ENCODE measurements at places on chromosomes 2 and 18.

DNA sequence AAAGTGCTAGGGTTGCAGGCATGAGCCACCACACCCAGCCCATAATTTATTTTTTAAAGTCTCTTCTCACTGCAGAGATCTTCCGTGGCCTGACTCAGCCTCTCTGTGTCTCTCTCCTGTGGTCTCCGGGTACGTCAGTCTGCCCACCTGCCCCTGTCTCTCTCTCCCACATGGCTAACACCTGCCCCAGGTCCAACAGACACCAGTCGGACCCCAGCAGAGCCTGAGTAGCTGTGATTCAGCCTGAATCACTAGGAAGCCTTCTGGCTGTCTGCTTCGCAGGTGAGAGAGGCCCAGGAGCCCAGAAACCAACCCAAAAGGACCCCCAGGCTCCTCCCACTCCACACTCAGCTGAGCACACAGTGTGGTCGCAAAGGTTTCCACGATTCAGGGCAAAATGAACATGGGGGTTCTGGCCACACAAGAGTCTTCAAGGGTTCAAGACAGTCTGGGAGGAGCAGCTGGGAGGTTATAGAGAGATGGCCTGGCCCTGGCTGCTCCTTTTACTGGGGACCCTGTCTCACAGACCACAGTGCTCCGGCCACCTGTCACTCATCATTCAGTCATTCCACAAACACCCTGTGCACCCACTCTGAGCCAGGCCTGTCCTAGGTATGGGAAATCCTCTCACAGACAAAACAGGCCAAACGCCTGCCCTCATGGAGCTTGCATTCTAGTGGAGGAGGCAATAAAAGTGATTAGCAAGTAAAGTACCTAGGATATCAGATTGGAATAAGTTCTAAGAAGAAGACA is 8.6 kb downstream of the RUFY4 start:
- DNase-seq: no peak

DNA sequence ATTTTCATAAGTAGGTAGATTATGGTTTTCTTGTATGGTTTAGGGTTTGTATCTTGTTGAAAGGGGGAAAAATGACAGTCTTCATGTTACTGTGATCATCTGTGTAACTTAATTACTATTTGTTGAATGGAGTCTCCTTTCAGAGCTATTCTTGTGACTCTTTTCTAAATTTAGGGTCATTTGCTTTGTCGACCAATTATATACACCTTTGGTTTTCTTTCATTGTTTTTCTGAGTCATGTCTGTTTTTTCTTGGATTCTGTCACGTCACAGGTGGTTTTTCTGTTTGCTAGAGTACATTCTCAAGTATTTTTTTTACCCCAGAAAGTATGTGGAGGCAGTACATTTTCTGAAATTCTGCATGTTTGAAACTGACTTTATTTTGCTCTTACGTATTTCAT is 43.8 kb upstream of the DYSF start:
- no peak for DNase-seq

GRCh38 chr2:223922308-223922707 is 22.8 kb downstream of the WDFY1 start:
- DNase-seq: no peak

DNA sequence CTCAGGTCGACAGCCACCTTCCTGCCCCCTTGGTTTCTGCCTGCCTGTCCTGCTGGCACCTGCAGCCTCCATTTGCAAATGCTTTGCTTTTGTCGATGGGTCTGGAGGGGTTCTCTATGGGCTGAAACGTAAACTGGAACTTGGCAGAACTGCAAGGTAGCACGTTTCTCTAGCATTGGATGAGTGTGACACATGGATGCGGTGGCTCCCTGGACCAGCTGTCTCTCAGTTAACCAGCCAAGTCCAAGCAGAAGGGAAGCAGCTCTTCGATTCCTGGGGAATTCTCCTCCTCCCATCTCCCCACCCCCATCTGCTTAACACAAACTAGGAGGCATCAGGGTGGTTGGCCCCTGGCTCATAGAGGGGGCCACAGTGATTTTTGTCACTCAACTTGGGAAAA is 57.3 kb downstream of the ITGB1BP1 start:
- DNase-seq: no peak

DNA sequence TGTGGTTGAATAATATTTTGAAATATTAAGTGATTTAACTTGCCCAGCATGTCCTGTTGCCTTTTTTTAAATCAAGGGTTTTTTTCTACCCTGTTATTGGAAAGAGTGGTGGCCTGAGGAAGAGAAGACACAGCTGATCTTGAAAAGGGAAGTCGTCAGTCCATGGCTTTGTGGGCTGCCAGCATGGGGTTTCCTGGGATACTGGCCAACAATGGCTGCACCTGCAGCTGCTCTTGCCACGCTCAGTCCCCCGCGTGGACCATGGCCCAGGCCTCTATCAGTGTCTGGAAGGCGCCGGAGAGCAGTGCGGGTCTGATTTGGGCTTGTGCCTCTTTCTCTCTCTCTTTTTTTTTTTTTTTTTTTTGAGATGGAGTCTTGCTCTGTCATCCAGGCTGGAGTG is 99.3 kb downstream of the ASB1 start:
- no peak for DNase-seq

- no peak for DNase-seq
Measured at GRCh38 chr2:151189125-151189524, 72.5 kb downstream of the RBM43 start.

GRCh38 chr2:199589306-199589705 is 131.6 kb upstream of the SATB2 start:
- DNase-seq: no peak

DNA sequence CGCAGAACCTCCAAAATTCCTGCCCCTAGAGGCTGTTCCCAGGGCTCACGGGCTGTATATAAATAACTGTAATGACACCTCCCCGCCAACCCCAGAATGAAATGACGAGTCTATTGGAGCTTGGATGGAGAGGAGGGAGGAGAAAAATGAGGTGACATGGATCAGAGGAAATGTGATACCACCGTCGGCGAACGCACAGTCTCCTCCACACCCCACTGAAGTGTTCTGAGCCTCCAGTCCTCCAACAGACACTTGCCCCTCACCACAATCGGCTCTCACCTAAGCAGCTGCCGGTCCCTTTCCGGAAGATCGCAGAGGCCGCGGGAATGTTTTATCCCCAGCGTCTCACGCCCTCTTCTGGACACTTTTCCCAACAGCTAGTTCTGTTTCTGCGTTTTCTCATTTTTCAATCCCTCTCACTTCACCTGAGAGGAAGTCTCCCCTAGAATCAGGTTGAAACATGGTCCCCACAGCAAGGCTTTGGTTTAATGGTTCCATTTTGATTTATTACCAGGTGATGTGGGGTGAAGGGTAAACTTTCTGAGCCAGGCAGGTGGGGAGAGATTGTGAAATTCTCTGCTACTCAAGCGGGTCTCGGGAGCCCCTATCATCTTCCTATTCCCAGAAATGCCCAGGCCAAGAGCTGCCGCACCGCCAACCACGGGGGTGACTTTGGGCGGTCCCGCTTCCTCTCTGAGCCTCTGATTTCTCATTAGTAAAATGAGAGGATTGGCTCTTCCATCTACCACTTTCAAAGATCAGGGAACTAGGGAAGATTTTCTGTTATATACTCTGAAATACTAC is 9.1 kb upstream of the MYO5B start:
- DNase-seq: no peak

GRCh38 chr2:65377556-65378192 is 54.7 kb downstream of the SPRED2 start:
- no peak for DNase-seq

GRCh38 chr2:227939271-227940027 is 68.0 kb downstream of the DAW1 start:
- no peak for DNase-seq

DNA sequence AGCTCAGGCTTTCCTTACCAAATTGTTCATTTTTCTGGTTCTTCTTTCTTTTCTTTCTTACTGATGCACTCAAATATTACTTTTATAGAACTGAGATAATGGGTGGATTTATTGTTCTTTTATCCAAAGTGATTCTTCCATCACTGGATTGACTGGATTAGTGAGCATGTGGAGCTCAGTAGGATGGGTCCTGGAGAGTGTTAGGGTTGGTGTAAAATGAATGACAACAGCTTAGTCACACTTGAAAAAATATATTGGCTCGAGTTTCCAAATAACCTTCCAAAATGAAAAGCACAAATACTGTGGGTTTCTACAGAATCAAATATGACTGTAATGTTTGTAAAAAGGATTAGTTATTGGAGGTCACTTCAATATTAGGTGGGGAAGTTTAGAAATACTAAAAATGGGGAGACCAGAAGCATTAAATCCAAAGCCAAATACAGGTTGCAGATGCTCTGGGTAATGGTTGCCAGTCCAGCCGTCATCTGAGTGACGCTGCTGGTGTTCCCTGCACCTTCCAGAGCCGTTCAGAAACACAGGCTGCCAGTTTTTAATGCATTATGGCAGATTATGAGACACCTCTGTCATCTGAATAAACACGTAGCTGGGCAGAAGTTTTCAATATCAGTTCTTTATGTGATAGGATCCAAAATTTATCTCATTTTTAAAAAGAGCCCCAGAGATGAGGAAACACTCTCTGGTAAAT is 294.8 kb upstream of the NRP2 start:
- no peak for DNase-seq

- DNase-seq: no peak
Measured at GRCh38 chr2:20110876-20111275, 59.4 kb upstream of the LAPTM4A start.

GRCh38 chr18:13587001-13587400 is 139.4 kb downstream of the FAM210A start:
- no peak for DNase-seq

- DNase-seq: no peak
Measured at GRCh38 chr2:42904576-42904876, 112.1 kb upstream of the HAAO start.

DNA sequence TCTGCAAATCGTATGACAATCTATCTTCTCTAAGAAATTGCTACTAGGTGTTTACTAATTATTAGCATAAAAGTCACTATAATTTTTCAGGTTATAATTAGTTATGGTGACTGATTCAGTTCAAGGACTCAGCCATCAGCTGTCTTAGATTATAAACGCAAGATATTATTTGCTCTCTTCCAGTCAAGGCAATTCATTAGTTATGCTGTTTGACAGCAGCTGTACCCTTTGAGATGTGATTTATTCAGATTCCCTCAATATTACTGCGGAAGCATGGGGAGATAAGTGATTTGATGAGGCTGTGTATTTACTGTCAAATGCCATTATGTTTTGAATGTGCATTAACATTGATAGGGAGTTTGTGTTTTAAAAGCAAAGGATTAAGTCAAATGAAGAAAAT is 558.9 kb upstream of the FSIP2 start:
- no peak for DNase-seq

DNA sequence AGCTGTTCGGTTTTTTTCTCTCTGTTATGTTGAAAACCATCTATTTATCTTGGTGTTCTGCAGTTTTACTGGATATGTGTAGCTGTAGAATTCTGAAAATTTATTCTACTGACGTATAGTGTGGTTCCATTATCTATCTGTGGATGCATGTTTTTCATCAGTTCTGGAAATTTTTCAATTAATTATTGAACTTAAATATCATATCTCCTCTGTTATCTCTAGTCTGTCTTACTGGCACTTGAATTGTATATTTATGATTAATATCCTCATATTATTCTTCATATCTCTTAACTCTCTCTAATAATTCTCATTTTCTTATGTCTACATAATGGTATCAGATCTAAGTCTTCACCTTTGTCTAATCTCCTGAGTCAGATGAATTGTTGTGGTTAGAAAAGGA is 501.7 kb downstream of the STK39 start:
- DNase-seq: no peak

DNA sequence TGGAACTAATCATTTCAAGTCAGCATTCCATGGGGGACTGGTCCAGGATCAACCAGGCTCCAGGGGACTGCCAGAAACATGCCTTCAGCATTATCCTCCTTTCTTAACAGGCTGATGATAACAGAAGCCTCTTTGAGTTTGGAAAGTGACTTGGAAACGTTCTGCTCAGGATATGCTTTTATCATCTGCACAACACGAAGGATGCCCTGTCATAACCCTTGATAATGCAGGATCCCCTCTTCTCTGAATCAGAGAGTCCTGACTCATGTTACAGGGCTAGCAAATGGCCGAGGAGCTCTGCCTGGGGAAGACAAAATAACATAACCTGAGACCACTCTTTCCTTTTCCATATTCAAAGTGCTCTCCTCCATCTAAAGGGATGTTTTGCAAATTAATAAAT is 6.7 kb downstream of the SCYGR3 start:
- no peak for DNase-seq

GRCh38 chr18:54117853-54118773 is 106.4 kb downstream of the MBD2 start:
- DNase-seq: no peak

DNA sequence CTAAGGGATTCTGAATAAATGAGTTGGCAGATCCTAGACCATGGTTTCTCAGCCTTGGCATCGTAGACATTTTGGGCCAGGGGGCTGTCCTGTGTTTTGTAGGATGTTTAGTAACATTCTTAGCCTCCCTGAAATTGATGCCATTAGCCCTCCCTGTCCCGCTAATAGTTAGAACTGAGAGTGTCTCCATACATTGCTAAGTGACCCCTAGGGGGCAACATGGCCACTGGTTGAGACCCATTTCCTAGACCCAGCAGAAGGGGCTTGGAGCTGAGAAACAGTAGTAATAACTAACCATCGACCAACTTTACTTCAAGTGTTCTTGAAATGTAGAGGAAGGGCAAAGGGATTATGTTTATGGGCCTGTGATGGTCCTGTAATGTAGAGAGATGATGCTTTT is 40.8 kb downstream of the KCMF1 start:
- no peak for DNase-seq

GRCh38 chr2:215535125-215535668 is 99.3 kb upstream of the FN1 start:
- no peak for DNase-seq

DNA sequence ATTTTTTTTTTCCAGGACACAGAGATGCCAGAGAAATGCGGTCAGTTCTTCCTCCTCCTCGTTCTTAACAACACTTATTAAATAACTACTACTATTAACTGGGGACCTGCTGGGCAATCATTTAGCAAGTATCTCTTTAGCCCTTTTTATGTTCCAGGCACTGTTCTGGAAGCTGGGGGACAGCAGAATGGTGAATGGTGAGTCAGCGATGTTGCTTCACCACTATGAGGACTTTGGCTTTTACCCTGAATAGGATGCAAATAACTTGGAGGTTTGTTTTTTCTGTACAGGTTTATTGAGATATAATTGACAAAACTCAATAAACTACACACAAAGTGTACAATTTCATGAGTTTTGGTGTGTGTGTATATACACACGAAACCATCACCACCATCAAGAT is 179.9 kb upstream of the MSH6 start:
- DNase-seq: no peak

GRCh38 chr2:69223759-69224511 is 163.1 kb downstream of the GFPT1 start:
- DNase-seq: no peak

GRCh38 chr2:7660816-7661215 is 743.6 kb downstream of the RNF144A start:
- no peak for DNase-seq

DNA sequence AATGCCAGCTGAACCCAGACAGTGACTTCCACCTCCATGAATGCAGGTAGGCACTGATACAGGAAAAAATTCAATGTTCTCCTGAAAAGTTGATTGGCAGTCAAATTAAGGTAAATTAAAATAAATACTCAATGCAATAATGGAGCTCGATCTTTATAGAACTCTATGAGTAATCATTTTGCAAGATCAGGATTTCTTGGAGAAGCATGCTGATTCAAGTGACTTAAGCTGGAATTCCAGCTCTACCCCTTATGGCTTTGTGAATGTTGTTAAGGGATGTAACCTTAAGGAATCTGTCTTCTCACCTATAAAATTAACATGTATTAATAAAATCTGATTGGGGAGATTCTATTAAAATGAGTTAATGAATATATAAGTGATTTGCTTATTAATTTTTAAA is 145.1 kb downstream of the QPCT start:
- no peak for DNase-seq

- no peak for DNase-seq
Measured at GRCh38 chr2:76478266-76479035, 767.7 kb upstream of the GCFC2 start.

All from stimulated activated CD4-positive, alpha-beta T cell treated with anti-CD3 and anti-CD28 coated beads, Interleukin-4, amount 100 ng/mL, for 4 hours (primary cell).